ENCODE measurements at places on chromosomes 7 and 10. TPM values are rescaled to one million over a fixed set of nuclear protein-coding genes. Genes with fewer than 3 reads are reported as not detected.

Gene CRHR2
- total RNA-seq: not detected

DNA sequence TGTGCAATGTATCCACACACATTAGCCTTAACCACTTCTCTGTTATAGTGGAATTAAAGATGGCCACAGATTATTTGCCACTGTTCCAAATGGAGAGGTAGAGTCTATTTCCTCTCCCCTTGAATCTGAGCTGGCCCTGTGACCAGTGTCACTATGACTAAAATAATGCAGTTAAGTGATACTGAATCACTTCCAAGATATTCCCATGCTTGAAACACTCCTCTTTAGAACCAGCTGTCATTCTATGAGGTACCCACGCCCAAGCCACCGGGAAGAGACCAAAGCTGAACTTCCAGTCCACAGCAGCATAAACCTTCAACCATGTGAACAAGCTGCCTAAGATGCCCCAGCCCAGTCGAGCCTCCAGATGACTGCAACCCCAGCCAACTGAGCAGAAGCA is 2.1 kb upstream of the DHX32 start:
- H3K4me1 ChIP-seq: peaks cover 12% of the 10 kb centered on the region
- H3K27me3 ChIP-seq: no peaks in the 10 kb centered on the region
- no peak for DNase-seq

- H3K36me3 ChIP-seq: no peaks in the 10 kb centered on the region
- H3K4me1 ChIP-seq: no peaks in the 10 kb centered on the region
- H3K4me3 ChIP-seq: no peak overlapping the region
- no peak for DNase-seq
- no peaks in the 10 kb centered on the region for H3K27me3 ChIP-seq
These were observed 259.9 kb downstream of the GLRX3 start for GRCh38 chr10:130396044-130396443.

GRCh38 chr10:13567030-13567429 is 19.7 kb upstream of the PRPF18 start:
- no peak overlapping the region for H3K27ac ChIP-seq
- no peaks in the 10 kb centered on the region for H3K36me3 ChIP-seq
- H3K4me3 ChIP-seq: no peak overlapping the region
- no peak for DNase-seq
- no peaks in the 10 kb centered on the region for H3K4me1 ChIP-seq

DNA sequence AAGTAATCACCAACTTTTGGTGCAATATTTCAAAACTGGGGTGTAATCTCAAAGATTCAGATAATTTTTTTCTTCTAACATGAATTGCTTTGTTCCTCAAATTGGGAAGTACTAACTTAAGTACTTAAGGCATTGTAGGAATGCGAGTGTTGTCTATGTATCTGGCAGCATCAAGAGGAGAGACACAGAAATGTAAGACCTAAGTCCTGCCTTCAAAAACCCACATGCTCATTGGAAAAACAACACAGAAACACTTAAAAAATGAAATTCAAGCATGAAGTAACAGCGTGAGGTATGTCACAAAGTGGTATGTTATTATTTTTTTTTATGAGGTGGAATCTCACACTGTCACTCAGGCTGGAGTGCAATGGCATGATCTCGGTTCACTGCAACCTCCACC is 288.5 kb downstream of the ZEB1 start:
- no peaks in the 10 kb centered on the region for H3K27me3 ChIP-seq
- H3K4me1 ChIP-seq: no peaks in the 10 kb centered on the region
- H3K27ac ChIP-seq: no peak overlapping the region
- DNase-seq: no peak

GRCh38 chr7:51139796-51140195 is 176.8 kb downstream of the COBL start:
- H3K4me3 ChIP-seq: no peak overlapping the region
- peaks cover 24% of the 10 kb centered on the region for H3K4me1 ChIP-seq
- no peak overlapping the region for H3K27ac ChIP-seq

Data from progenitor cell of endocrine pancreas (in vitro differentiated cells).